ENCODE measurements at places on chromosomes 2 and 18.

DNA sequence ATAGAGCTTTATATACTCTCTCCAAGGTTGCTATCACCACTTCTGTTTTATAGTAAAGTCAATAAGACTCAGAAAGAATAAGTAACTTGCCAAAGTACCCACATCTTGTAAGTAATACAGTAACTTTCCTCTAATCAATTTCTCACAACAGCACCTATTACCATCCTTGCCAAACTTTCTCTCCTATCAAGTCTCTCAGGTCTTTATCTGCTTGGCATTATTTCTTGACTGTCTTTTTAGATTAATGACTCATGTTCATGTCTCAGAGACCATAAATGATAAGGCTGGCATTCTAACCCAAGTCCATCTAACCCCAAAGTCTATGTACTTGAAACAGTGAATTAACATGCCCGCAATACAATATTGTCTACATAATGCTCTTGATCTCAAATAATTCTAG, 618.0 kb upstream of the ZEB2 start:
- no peak overlapping the region for H3K4me3 ChIP-seq
- DNase-seq, result no peak
- no peak overlapping the region for H3K27ac ChIP-seq
- H3K4me1 ChIP-seq, result no peaks in the 10 kb centered on the region

- H3K27ac ChIP-seq, result no peak overlapping the region
- no peaks in the 10 kb centered on the region for H3K4me1 ChIP-seq
- DNase-seq, result no peak
- H3K4me3 ChIP-seq, result no peak overlapping the region
- H3K36me3 ChIP-seq, result no peaks in the 10 kb centered on the region
- peaks cover 3% of the 10 kb centered on the region for H3K27me3 ChIP-seq
Observed at GRCh38 chr2:124024561-124025170, 421 bp upstream of the CNTNAP5 start.

- no peaks in the 10 kb centered on the region for H3K4me1 ChIP-seq
- H3K27me3 ChIP-seq, result no peaks in the 10 kb centered on the region
- H3K4me3 ChIP-seq, result no peak overlapping the region
- no peaks in the 10 kb centered on the region for H3K36me3 ChIP-seq
- no peak for DNase-seq
- H3K27ac ChIP-seq, result no peak overlapping the region
Observed at GRCh38 chr2:187466129-187466792, 18.2 kb upstream of the CALCRL start.

- H3K4me1 ChIP-seq, result no peaks in the 10 kb centered on the region
- no peak overlapping the region for H3K27ac ChIP-seq
- H3K4me3 ChIP-seq, result no peak overlapping the region
- DNase-seq, result no peak
Observed at GRCh38 chr2:151297882-151298281, 8.4 kb upstream of the NMI start.

GRCh38 chr2:37324536-37324785, 172 bp downstream of the PRKD3 start:
- peak overlapping the region; percentile 93 for H3K27ac ChIP-seq
- H3K27me3 ChIP-seq, result no peaks in the 10 kb centered on the region
- H3K4me1 ChIP-seq, result peaks cover 6% of the 10 kb centered on the region
- peak overlapping the region; percentile 65 for H3K4me3 ChIP-seq

DNA sequence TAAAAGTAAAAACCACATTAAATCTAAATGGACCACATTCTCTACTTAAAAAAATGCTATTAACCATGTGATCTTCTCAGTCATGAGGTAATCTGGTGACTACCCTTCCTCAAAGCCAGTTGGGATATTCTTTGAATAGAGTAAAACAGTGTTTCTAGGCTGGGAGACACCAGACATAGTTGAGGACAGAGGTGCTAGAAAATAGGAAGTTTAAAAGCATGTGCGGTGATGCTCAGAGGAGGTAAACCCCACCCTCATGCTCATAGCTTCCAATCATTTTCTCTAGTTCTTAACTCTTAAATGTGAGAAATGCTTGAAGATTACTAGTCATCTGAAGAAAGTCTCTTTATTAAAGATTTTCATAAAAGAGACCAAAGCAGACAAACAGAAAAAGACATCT, 30.7 kb upstream of the ELAC1 start:
- DNase-seq, result no peak
- H3K36me3 ChIP-seq, result no peaks in the 10 kb centered on the region
- no peak overlapping the region for H3K27ac ChIP-seq
- no peak overlapping the region for H3K4me3 ChIP-seq
- H3K27me3 ChIP-seq, result no peaks in the 10 kb centered on the region
- no peaks in the 10 kb centered on the region for H3K4me1 ChIP-seq

GRCh38 chr2:219525533-219526232, 11.4 kb downstream of the ASIC4 start:
- no peak overlapping the region for H3K27ac ChIP-seq
- DNase-seq, result peak; percentile 25
- H3K27me3 ChIP-seq, result peaks cover 43% of the 10 kb centered on the region
- H3K4me1 ChIP-seq, result no peaks in the 10 kb centered on the region
- H3K4me3 ChIP-seq, result no peak overlapping the region
- no peaks in the 10 kb centered on the region for H3K36me3 ChIP-seq

GRCh38 chr2:14991723-14992122, 359.2 kb downstream of the LRATD1 start:
- no peak overlapping the region for H3K27ac ChIP-seq
- H3K36me3 ChIP-seq, result no peaks in the 10 kb centered on the region
- H3K4me3 ChIP-seq, result no peak overlapping the region

GRCh38 chr2:101736861-101737291, 39.4 kb downstream of the MAP4K4 start:
- H3K27ac ChIP-seq, result peak overlapping the region; percentile 21
- H3K4me1 ChIP-seq, result peaks cover 7% of the 10 kb centered on the region
- no peaks in the 10 kb centered on the region for H3K27me3 ChIP-seq

DNA sequence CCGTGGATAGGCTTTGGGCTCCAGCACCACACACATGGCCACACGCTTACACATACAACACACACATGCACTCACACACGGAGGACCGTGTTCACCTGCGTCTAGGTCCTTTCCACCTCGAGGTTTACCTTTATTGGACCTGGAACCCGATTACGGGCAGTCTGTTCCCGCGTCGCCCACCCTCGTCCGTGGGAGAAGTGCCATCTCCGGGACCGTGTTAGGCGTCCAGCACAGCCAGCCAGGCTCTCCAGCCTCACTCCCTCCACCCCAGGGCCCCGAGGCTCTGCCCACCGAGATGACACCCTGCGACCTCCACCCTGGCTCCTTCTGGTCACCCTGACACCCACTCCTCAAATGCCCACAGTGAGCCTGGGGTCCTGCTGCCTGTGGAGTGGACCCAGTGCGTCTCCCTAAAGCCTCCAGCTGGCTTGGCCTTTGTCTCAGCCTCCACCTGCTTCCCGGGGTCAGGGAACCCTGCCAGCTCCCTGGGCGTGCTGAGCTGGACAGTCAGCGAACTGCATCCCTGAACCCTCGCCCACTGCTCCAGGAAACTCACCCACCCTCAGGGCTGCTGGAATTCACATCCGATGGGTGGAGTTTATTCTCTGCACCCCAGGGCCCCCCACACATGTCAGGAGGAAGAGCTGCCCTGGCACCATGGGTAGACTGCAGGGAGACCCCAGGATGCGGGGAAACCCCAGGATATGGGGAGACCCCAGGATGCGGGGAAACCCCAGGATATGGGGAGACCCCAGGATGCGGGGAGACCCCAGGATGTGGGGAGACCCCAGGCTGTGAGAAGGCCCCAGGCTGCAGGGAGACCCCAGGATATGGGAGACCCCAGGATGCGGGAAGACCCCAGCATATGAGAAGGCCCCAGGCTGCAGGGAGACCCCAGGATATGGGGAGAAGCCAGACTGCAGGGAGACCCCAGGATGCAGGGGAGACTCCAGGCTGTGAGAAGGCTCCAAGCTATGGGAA, 33.0 kb downstream of the ADI1 start:
- no peaks in the 10 kb centered on the region for H3K27me3 ChIP-seq
- H3K36me3 ChIP-seq, result no peaks in the 10 kb centered on the region
- no peaks in the 10 kb centered on the region for H3K4me1 ChIP-seq
- no peak overlapping the region for H3K4me3 ChIP-seq
- H3K27ac ChIP-seq, result no peak overlapping the region

GRCh38 chr18:46334868-46335281, 230.7 kb downstream of the HAUS1 start:
- no peak overlapping the region for H3K4me3 ChIP-seq
- H3K27ac ChIP-seq, result peak overlapping the region; percentile 56
- H3K27me3 ChIP-seq, result peaks cover 9% of the 10 kb centered on the region
- no peaks in the 10 kb centered on the region for H3K4me1 ChIP-seq

DNA sequence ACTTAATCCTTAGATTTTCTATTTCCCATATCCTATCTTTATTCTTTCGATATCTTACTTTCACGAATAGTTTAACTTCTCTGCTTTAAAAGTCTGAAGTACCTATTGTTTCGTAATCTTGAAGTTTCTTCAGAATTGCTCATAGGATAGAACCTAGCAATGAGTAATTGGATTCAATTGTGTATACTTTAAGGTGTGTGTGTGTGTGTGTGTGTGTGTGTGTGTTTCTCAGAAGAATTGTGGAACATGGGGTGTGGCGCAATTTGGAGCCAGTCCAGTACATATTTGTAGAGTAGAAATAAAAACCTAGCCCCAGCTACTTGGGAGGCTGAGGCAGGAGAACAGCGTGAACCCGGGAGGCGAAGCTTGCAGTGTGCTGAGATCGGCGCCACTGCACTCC, 897.6 kb downstream of the BCL11A start:
- H3K4me1 ChIP-seq, result peaks cover 3% of the 10 kb centered on the region
- DNase-seq, result no peak
- no peaks in the 10 kb centered on the region for H3K36me3 ChIP-seq
- H3K27me3 ChIP-seq, result no peaks in the 10 kb centered on the region

DNA sequence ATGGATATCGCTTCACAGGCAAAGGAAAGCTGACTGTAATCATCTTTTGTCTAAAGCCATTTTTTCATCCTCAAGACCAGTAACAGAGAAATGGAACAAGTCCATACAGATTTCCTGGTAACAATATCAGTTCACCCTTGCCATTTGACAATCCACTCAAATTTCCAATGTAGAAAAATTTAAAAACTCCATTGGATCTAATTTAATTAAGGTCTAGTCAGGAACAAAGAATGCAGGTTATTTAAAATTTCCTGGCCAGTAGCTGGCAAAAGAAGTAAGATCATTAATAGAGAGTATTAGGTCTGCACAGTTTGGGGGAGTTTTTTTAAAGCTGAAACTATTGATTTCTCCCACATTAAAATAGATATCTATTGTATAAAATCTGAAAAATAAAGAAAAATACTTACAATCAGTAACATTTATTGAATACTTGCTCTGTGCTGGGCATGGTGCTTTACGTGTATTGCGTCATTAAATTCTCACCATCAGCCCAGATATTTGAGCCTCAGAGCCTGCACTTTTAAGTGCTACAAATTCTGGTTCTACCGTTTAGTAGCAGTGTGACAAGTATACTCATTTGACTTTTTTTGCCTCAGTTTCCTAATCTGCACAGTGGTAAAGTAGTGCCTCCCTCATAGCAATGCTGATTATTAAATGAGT, 41.8 kb downstream of the SMARCAL1 start:
- H3K27ac ChIP-seq, result no peak overlapping the region
- DNase-seq, result no peak
- no peaks in the 10 kb centered on the region for H3K4me1 ChIP-seq
- no peak overlapping the region for H3K4me3 ChIP-seq
- no peaks in the 10 kb centered on the region for H3K27me3 ChIP-seq

GRCh38 chr2:165593081-165593480, 123.6 kb downstream of the CSRNP3 start:
- H3K36me3 ChIP-seq, result no peaks in the 10 kb centered on the region
- H3K27me3 ChIP-seq, result no peaks in the 10 kb centered on the region
- no peaks in the 10 kb centered on the region for H3K4me1 ChIP-seq
- H3K4me3 ChIP-seq, result no peak overlapping the region
- no peak overlapping the region for H3K27ac ChIP-seq
- no peak for DNase-seq

- H3K27me3 ChIP-seq, result no peaks in the 10 kb centered on the region
- H3K4me1 ChIP-seq, result no peaks in the 10 kb centered on the region
- no peak overlapping the region for H3K27ac ChIP-seq
- no peak for DNase-seq
Observed at GRCh38 chr2:6429210-6429986, 436.3 kb downstream of the CMPK2 start.

DNA sequence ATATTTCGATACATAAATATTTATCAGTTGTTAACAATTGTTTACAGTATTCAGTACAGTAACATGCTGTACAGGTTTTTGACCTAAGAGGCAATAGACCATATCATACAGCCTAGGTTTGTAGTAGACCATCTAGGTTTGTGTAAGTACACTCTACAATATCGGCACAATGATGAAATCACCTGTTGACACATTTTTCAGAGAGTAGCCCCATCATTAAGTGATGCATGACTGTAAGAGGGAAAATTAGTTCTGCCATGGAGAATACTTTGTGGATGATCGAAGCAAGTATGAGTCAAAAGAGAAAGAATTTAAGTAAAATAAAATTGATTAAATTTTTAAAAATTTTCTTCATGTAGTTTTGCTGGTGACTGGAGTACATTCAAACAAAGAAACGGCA, 32.6 kb downstream of the VIT start:
- H3K4me3 ChIP-seq, result no peak overlapping the region
- H3K4me1 ChIP-seq, result no peaks in the 10 kb centered on the region
- H3K36me3 ChIP-seq, result no peaks in the 10 kb centered on the region
- no peaks in the 10 kb centered on the region for H3K27me3 ChIP-seq

GRCh38 chr2:199979398-199979797, 24.0 kb downstream of the MAIP1 start:
- H3K36me3 ChIP-seq, result no peaks in the 10 kb centered on the region
- H3K27me3 ChIP-seq, result no peaks in the 10 kb centered on the region
- H3K27ac ChIP-seq, result no peak overlapping the region
- DNase-seq, result no peak
- no peak overlapping the region for H3K4me3 ChIP-seq

GRCh38 chr2:241734208-241734466, 293 bp upstream of the D2HGDH start:
- no peaks in the 10 kb centered on the region for H3K4me1 ChIP-seq
- H3K27me3 ChIP-seq, result no peaks in the 10 kb centered on the region
- H3K27ac ChIP-seq, result no peak overlapping the region
- DNase-seq, result no peak

DNA sequence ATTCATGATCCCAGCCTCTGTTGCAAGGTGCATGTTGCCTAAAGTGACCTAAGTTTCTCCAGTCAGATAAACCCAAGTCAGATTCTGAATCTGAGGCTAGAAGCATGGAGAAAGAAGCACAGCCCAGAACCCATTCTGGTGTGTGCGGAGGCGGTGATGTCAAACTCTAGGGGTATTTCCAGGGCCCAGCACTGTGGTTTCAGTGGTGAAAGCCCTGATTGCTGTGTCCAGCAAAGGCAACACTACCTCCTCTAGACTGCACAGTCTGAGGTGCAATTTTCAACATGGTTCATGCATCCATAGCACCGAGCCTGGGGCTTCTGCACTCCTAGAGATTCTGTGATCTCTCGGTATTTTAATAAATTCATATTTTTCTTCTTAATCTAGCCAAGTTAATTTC, 264.8 kb upstream of the KLHL29 start:
- no peak overlapping the region for H3K27ac ChIP-seq
- DNase-seq, result no peak
- peaks cover 45% of the 10 kb centered on the region for H3K4me1 ChIP-seq
- H3K36me3 ChIP-seq, result no peaks in the 10 kb centered on the region
- no peaks in the 10 kb centered on the region for H3K27me3 ChIP-seq

- H3K27ac ChIP-seq, result no peak overlapping the region
- H3K4me3 ChIP-seq, result no peak overlapping the region
- no peaks in the 10 kb centered on the region for H3K4me1 ChIP-seq
- no peak for DNase-seq
- H3K27me3 ChIP-seq, result no peaks in the 10 kb centered on the region
- no peaks in the 10 kb centered on the region for H3K36me3 ChIP-seq
Observed at GRCh38 chr2:235381261-235381912, 112.5 kb upstream of the AGAP1 start.

GRCh38 chr2:203973676-203974075, 37.1 kb downstream of the ICOS start:
- no peaks in the 10 kb centered on the region for H3K4me1 ChIP-seq
- H3K27me3 ChIP-seq, result peaks cover 2% of the 10 kb centered on the region
- DNase-seq, result no peak
- H3K36me3 ChIP-seq, result no peaks in the 10 kb centered on the region
- no peak overlapping the region for H3K27ac ChIP-seq
- no peak overlapping the region for H3K4me3 ChIP-seq

All from small intestine (tissue), 16 donors.